H9 (cell line): ENCODE measurements at places on chromosomes 7 and 10. TPM values are rescaled to one million over a fixed set of nuclear protein-coding genes. Genes with fewer than 3 reads are reported as not detected.

- no peak overlapping the region for H3K27ac ChIP-seq
- H3K27me3 ChIP-seq = no peaks in the 10 kb centered on the region
- DNase-seq = no peak
Observed at GRCh38 chr10:31678575-31679516, 249.8 kb downstream of the ARHGAP12 start.

- no peak overlapping the region for H3K4me3 ChIP-seq
- no peak for DNase-seq
- peaks cover 47% of the 10 kb centered on the region for H3K27me3 ChIP-seq
- H3K27ac ChIP-seq = no peak overlapping the region
Observed at GRCh38 chr7:113083132-113083815, 3.4 kb downstream of the GPR85 start.

Gene WEE2
- not detected in 2 replicates for total RNA-seq

DNA sequence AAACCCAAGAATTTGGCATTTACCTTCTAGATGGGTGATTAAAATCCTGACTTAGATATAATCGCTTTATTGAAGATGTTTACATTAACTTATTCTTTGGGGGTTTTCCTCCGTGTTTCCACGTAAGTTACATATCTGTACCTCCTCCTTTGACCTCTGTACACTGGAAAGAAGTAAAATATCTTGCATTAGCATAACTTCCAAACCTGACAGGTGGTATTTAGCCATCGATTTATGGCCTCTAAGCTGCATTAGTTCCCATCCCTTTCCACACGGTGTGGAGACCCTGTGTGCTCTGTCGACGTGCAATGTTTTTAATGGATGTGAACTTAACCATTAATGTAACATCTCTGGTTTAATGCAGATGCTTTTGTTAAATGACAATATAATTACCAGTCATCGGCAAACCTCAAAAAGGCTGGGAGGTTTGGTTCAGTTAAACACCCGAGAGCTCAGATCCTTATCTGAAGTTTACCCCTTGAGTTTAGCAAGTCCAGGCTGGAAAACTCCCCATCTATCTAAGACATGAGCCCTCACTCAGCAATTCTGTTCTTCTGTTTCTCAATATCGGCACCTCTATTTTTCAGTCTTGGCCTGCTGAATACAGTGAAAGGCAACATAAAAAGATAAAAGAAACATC, 295.2 kb downstream of the GATA3 start:
- no peaks in the 10 kb centered on the region; the same call in 2 of the 3 replicates for H3K36me3 ChIP-seq
- no peak overlapping the region for H3K4me3 ChIP-seq
- no peak overlapping the region for H3K27ac ChIP-seq
- DNase-seq = no peak

DNA sequence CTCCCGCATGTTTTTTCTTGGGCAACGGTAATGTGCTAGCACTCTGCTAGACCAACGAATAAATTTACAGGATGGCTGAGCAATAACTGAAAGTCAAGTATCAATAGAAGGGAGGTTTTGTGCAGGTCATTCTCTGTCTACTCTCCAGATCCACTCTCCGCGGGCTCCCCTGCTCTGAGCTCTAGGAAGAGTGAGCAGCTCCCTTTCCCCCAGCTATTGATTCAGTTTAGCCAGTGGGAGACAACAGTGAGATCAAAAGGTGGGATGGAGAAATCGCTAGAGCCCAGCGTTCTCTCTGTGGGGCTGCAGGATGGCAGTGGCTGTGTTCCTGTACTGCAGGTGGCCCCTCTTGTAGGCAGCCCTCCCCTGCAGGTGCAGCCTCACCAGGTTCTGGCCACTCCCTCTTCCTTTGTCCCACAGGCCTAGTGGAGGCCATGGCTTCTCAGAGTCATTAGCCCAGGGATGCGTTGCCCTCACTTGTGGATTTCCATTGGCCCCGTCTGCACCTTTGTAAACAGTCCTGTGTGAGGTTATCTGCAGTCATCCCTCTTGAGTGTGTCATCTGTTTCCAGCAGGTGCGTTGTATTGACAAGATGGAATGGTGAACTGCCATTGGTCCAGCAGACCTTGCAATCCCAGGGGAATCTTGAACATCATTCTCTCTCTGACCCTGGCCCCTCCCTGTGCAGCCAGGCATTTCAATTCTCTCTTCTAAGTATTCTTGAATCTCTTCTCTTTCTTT, 11.1 kb downstream of the MSRB2 start:
- H3K27ac ChIP-seq = no peak overlapping the region
- peaks cover 20% of the 10 kb centered on the region for H3K36me3 ChIP-seq
- H3K4me3 ChIP-seq = no peak overlapping the region
- no peaks in the 10 kb centered on the region for H3K27me3 ChIP-seq
